ENCODE measurements at places on chromosomes 3 and 15.

GRCh38 chr15:57444877-57445513, 68.7 kb downstream of the CGNL1 start:
- DNase-seq: no peak

GRCh38 chr3:131393051-131393450, 11.5 kb downstream of the NUDT16 start:
- no peak for DNase-seq

- no peak for DNase-seq
Measured at GRCh38 chr3:47193871-47194859, 30.3 kb upstream of the SETD2 start.

DNA sequence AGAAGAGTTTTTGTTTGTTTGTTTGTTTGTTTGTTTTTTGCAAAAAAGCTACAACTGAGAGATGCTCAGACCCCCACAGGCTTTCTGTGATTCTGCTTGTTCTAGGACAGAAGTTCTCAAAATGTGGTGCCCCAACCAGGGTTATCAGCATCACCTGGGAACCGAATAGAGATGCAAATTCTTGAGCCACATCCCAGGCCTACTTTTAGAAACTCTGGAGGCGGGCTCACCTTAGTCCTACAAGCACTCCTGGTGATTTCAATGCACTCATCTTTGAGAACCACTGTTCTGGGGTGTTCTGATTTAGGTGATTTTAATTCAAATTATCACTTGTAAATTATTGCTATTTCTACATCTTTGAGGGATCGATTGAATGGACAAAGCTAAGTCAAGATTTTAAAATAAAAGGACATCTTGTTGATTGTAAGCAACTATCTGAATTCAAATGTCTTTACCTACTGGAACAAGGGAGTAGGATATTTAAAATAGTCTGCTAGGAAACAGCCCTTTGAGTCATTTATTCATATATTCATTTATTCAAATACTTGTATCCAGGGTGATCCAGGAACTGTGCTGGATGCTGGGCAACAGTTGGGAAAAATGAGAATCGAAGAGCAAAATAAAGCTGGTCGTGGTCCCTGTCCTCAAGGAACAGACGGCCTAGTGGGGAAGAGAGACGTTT, 44.7 kb upstream of the CADPS start:
- DNase-seq: no peak

DNA sequence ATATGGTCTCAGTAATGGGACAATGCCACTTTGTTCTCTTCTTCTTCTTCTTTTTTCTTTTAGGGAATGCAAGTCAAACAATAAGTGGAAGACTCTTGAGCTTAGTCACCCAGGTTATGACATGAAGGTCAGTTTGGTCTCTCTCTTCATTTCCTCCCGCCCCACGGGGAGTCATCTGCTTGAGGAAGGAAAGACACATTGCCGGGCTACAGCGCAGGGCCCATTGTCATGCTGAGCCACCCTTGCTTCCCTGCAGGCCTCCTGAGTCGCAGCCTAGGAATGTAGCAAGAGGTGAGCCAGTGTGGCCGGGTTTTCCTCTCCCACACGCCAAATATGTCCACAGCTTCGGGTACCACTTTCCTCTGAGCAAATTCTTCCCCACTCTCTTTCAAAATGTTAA, 47.6 kb downstream of the RAP2B start:
- no peak for DNase-seq

DNA sequence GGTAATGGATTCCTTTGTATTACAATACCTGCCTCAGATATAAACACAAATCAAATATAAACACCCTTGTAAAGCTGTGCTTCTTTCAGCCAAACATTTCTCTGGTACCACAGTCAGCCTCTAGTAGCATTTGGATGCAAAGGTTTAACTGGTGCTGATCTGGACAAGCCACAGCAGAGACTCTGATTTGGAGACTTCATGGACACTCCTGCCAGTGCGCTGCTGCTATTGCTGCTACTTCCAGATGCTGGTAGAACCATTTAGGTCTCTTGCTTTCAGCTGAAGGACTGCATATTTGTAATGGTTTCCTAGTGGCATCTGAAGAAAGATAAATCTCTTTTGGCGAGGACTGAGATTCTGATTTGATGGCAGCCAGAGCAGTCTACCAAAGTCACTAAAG, 36.9 kb downstream of the NCK1 start:
- DNase-seq: no peak

GRCh38 chr3:146646261-146646660, 41.1 kb upstream of the PLSCR5 start:
- no peak for DNase-seq

- no peak for DNase-seq
Measured at GRCh38 chr15:66945842-66946241, 119.6 kb upstream of the SMAD3 start.
